Stimulated activated CD4-positive, alpha-beta T cell treated with anti-CD3 and anti-CD28 coated beads, Interleukin-12 subunit alpha, Interleukin-12 subunit beta, amount 100 ng/mL, for 48 hours (primary cell): ENCODE measurements at places on chromosomes 6 and 20.

- DNase-seq = no peak
These were observed 154.0 kb downstream of the BMP7 start for GRCh38 chr20:57112448-57112847.

- no peak for DNase-seq
These were observed 84.9 kb downstream of the BTBD9 start for GRCh38 chr6:38554700-38555413.

GRCh38 chr6:136527831-136528230 is 22.4 kb downstream of the MAP7 start:
- DNase-seq = no peak

DNA sequence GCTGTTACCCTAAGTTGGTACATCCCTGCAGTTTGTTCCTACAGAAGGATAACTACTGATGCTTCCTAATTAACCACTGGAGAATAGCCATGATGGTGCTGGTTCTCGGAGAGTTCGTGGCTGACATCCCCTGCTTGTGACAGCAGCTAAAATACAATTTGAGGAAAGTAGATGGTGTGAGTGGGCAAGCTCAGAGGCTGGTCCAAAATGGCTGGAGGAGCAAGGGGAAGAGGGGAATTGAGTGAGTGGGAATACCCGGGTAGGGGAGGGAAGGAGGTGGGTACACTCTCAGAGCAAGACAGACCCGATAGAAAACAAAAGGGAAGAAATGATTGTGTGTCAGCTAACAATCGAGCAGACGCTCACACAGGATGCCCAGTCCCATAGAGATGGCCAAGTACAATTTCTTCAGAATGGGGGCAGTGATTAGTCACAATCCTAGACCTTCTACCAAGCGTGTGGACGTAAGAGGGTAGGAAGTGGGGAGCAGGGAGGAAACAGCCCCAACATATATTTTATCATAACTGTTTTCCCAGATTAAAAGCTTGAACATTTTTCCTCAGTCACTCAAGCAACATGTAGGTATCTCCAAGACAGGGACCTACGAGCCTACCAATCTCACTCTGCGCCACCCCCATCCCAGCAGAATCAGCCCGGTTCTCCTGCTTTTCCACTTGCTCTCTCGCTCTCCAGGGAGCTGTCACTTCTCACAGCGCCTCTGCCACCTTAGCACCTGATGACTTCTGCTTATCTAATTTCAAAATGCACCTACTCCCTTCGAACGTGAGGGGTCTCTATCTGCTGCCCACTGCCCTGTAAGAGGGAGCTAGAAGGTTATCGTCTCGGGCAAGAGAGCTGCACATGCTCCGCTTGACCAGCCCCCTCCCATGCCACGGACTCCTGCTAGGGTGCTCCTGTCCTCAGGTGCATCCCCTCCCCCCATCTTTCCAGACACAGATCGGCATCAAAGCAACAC is 26.2 kb downstream of the RIPOR2 start:
- DNase-seq = no peak

DNA sequence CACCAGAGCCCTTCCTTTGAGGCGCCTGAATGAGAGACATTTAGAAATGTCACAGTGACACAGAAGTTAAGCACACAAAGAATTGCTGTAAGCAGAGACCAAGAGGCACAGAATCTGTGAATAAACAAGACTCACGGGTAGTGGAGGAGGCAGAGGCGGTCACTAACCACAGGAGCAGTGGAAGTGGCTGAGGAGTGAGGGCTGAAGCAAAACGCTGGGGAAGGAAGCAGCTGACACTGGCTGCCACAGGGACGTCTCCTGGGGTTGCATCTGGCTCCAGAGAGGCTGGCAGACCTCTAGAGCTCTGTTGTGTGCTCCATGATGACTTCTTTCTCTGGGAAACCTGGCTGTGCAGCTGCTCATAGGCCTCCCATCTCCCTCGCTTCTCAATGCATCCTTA is 65.0 kb upstream of the SLC2A12 start:
- DNase-seq = no peak

DNA sequence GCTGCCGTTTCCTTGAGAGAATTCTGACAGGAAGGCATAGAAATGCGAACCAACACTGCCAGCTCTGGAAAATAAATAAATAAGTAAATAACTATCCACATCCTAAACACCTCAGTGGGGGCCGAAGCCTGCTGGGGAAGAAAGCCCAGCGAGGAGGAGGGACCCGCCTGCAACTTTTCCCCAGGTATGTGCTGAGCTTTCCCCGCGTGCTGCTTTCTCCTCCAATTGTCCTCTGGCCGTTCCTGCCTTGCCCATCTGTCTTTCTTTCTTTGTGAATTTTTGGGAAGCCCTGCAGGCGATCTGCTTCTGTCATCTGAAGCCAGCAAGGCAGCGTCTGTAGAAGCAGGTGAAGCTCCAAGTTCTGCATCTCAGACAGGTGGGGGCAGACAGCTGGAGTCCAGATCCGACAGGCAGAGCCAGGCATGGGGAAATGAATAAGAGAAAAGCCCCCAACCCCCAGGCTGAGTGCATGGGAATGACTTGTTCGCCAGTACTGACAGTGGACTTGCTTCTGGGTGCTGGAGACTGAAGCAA is 49.2 kb upstream of the IL17A start:
- DNase-seq = no peak

GRCh38 chr6:23647045-23647444 is 479.0 kb upstream of the NRSN1 start:
- no peak for DNase-seq

DNA sequence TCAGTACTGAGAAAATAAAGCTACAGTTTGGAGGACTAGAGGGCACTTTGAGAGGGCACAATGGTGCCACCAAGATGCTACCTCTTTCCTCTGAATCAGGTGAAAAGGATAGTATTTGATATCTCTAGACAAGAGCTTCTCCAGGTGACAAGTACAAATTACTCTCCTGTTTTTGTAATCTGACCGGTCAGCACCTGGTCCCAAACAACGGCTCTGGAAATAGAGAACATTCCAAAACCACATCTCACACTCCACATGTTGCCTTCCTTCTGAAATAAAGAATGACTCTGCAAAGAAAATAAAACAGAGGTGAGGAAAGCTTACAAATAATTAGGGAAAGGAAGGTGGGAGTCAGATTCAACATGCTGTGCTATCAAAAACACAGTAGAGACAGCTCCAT is 51.3 kb upstream of the CITED2 start:
- DNase-seq = no peak

GRCh38 chr6:56076033-56076432 is 171.3 kb downstream of the COL21A1 start:
- DNase-seq = no peak

GRCh38 chr20:48986899-48987298 is 59.2 kb upstream of the CSE1L start:
- DNase-seq = no peak

- no peak for DNase-seq
These were observed 40.0 kb downstream of the RSPH3 start for GRCh38 chr6:158960026-158960425.

- DNase-seq = no peak
These were observed 1.1 kb downstream of the ZNF165 start for GRCh38 chr6:28081486-28081751.
